Caudate nucleus (tissue), 63 donors: ENCODE measurements at places on chromosomes 4 and X.

DNA sequence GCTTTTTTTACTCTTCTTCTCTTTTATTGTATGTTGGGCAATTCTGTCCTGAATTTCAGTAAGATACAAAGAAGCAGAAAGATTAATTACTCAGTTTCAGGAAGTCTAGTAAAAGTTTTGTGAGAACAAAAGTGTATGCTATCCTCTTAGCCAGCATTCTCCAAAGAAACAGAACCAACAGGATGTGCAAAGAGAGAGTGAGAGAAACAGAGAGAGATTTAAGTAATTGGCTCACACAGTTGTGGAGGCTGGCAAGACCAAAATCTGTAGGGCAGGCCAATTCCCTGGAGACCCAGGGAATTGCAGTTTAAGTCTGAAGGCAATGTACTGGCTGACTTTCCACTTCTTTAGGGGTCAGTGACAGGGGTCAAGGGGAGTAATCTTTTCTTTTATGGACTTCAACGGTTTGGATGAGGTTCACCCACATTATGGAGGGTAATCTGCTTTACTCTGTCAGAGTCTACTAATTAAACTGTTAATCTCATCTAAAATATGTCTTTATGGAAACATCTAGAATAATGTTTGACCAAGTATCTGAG is 59.2 kb upstream of the SLC39A8 start:
- DNase-seq, result no peak

DNA sequence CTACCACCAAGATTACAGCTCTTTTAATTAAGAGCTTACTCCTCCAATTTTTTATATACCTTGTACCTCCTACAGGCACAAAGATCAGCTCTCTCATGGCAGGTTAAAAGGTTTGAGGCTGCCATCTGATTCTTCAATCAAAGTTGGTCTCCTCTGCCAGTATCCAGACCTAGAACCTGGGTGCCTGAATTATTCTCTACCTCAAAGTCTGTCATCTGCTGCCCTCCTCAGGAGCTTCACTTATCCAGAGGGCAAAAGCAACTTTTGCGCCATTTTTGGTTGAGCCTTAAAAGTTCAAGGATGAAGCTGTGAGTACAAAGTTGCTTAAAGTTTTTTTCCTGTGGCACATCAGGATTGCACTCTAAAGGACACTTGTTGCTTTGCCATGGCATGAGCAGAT is 343.7 kb upstream of the PPP1R2C start:
- DNase-seq, result no peak

DNA sequence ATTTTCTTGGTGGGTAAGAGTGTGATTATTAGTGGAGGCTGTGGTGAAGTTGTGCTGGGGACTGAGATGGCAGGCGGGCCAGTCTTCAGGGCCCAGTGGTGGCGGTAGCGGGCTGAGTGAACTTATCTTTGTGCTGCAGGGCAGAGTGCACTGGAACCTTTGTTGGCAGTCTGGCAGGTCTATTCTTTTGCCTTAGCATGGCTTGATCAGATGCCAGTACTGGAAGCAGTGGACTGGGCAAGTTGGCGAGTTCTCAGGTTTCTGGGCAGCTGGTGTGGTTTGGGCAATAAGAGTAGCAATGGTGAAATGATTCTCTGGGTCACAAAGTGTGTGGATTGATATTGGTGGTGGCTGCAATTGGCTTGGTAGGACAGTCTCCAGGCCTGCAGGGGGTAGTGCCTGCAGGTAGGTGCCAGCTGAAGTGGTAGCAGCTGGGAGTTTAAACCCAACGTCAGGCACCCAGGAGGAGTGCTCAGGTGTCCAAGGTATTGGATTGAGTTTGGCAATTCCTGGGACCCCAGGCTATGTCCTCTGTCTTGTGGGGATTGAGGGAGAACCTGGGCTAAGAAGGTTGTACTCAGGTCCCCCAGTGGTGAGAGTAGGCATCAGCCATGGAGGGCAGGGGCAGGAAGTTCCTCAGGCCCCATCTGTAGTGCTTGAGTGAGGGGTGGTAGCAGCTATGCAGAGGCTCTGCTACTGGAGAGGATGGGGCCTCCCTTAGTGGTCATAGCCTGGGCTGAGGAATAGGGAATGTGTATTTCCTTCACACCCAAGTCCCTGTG is 34.9 kb upstream of the SLC25A14 start:
- DNase-seq, result no peak

GRCh38 chr4:129346734-129347133 is 250.8 kb downstream of the C4orf33 start:
- no peak for DNase-seq

DNA sequence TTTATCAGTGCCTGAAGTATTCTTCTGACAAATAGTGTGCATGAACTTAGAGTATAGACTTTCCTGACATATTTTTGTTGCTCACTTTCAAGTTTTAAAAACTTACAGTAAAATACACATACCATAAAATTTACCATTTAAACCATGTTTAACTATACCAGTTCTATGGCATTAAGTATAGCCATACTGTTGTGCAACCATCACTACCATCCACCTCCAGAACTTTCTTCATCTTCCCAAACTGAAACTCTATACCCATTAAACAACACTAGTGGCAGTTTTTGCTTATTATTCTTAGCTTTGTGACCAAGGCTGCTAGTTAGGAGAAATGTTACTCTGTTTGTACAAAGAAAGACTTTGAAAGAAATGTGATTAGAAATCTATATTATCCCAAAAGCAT is 25.8 kb downstream of the ATP7A start:
- DNase-seq, result no peak

DNA sequence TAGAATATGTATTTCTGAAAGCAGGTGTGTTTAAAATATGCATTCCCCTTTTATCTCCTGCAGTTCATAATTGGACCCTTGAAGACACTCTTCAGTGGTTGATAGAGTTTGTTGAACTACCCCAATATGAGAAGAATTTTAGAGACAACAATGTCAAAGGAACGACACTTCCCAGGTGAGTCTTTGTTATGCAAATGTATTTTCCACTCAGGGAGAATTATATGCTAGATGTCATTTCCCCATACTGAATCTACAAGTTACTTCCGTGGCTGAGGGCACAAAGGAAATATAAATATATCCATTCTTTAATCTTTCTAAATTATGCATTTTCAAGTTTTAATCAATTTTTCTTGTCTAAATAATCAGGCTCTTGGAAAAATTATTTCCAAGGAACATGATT is 134.7 kb downstream of the STIM2 start:
- DNase-seq, result no peak
